CD4-positive, alpha-beta T cell treated with Interleukin-10 for 1 hour (primary cell): ENCODE measurements at places on chromosomes 12 and 14.

GRCh38 chr14:89317051-89317691 lies 99.9 kb downstream of the FOXN3 start:
- no peak for DNase-seq

GRCh38 chr14:90509403-90509802 lies 112.6 kb downstream of the CALM1 start:
- no peak for DNase-seq

GRCh38 chr12:12482959-12483358 lies 79.7 kb downstream of the DUSP16 start:
- no peak for DNase-seq

GRCh38 chr12:130476451-130477135 lies 138.9 kb downstream of the PIWIL1 start:
- DNase-seq, result no peak

DNA sequence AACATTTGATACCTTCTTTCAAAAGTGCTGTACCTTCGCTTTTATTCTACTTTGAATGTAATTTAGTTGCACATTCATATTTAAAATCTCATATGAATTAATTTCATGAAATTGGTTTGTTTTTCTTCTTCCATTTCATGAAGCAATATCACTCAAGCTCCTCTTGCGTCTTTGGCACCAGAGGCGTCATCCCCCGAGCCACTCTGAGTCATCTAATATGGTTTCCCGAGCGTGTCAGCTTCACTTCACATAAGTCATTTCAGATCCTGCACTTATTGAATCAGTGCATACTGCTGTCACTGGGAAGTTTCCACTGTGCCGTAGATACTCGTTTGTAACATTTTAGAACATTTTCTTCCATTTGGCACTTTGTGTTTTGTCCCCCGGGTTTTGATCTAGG lies 105.6 kb downstream of the SLC25A47 start:
- no peak for DNase-seq

GRCh38 chr12:84329938-84330337 lies 582.7 kb downstream of the SLC6A15 start:
- no peak for DNase-seq

GRCh38 chr14:77103951-77104350 lies 5.9 kb downstream of the CIPC start:
- DNase-seq, result no peak

- no peak for DNase-seq
Measured at GRCh38 chr12:25694072-25694471, 141.0 kb upstream of the LMNTD1 start.

DNA sequence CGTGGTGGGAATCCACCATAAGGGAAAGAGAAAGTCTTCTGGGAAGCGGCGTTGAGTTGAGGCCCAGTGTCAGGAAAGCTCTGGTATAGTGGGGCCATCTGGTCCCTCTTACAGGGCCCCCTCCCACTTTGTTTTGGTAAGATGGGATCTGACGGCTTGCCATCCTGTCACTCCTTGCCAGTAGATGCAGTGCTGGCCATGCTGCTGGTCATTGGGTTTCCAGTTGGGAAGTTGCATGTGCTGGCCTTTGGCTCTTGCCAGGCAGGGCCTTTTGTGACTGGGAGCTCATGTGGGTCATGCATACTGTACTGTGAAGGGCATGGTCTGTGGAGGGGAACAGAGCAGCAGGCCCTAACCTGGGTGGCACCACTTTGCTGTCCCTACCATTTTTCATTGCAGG lies 3.8 kb downstream of the TRAF3 start:
- no peak for DNase-seq

GRCh38 chr12:94239332-94239993 lies 91.1 kb downstream of the PLXNC1 start:
- DNase-seq, result no peak

DNA sequence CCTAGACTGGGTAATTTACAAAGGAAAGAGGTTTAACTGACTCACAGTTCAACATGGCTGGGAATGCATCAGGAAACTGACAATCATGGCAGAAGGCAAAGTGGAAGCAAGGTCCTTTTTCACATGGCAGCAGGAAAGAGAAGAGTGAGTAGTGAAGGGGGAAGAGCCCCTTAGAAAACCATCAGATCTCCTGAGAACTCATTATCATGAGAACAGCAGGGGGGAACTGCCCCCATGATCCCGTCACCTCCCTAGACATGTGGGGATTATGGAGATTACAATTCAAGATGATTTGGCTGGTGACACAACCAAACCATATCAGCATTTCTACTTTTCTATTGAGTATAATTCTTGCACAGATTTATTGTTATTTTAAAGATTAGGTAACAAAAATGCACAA lies 822.1 kb upstream of the FLRT2 start:
- no peak for DNase-seq

DNA sequence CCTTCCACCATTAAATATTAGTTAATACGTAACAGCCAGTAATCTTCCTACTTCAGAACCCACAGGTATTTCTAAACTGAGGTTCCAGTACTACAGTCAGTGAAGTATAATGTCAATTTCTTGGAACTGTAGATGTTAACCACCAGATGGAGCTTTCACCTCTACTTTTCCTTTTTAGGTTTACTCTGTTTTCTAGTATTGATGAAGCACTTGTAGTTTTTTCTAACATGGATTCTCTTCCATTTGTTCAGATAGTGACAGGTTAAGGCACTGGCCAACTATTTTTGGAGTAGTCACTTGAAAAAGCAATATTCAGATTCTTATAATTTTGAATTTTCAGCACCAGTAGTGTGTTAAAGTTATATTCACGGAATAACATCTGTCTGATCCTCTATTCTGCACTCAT lies 4.6 kb upstream of the SEC23A start:
- DNase-seq, result peak; percentile 48

- no peak for DNase-seq
Measured at GRCh38 chr12:90008277-90008676, 299.6 kb upstream of the ATP2B1 start.

GRCh38 chr14:21240417-21240816 lies 28.8 kb downstream of the HNRNPC start:
- no peak for DNase-seq

DNA sequence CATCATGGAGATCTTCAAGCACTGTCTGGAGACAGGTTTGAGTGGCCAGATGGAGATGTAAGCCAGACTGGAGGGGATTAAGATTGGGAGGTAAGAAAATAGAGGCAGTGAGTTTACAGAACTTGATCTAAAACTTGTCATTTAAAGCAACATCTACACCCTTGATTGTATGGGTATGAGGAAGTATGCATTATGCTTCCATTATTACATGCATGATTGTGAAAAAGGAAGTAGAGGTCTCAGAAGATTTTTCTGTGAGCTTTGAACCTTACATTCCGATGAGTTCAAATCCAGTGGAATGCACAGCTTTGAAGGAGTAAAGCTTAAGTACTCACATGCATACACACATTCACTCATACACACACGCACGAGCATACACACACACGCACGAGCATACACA lies 550.8 kb downstream of the MED13L start:
- DNase-seq, result no peak

- no peak for DNase-seq
Measured at GRCh38 chr12:128734371-128734770, 89.4 kb downstream of the SLC15A4 start.

DNA sequence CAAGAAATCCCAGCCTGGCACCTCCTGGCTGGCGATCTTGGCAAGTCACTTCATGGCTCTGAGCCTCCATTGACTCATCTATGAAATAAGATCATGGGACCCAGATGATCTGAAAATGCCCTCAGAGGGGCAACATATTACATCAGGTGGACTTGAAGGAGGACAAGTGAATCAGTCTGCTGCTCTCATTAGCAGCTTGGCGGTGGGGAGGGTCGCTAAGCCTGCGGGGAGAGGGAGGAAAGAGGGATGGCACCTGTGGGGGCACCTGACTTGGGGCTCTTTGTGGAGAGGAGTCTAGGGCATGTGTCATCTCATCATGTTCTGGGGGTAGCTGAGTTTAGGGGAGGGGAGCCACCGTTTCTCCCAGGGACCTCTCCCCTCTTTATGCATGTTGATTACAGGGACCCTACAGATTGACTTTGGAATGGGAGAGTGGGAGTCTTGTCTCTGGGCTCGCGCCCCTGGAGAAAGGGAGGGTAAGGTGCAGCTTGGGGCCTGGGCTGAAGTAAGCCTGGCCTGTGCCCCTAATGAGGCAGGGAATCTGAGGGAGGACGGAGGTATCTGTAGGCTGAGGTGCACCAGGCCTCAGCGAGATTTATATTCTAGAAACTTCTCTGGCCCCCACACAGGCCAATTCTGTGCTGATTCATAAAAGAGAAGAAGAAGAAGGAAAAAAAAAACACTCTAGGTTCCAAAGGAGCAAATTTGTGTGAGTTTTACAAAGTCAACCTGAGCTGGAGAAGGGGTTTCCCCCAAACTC lies 29.3 kb upstream of the BATF start:
- no peak for DNase-seq

DNA sequence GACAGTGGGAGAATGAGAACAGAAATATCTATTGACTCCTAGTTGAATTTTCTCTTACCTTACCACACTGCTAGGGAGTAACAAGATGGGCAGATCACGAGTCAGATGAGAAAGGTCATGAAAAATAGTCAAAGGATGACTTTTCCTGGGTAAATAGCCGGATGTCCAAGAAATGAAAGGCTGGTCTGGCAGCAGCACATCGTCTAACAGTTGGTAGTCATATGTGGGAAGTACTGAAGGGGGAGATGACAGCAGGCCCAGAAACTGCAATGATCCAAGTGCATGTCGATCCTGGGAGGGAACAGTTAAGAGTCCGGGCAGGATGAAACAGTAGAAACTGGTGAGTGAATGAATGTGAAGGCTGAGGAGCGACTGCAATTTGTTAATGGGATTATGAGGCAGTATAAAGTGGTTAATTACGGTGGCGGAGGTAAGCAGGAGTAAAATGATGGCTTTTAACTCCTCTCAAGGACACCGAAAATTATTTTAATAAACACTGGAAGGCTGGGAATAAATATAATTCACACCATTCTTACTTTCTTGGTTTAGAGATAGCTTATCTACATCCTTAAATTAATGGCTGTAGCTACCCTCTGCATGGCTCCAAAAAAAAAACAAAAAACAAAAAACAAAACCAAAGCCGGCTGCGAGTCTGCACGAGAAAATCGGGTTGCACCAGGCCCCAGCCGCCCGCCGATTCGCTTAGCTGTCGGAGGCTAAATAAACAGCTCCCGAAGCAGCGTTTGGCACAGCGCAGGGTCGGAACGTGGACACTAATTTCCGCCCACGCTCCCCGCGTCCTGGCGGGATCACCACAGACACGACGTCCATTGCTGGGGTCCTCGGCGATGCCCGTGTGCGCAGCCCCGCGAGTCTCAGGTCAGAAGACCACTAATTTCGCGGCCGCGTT lies 1.0 kb upstream of the ERC1 start:
- peak; percentile 50 for DNase-seq

- DNase-seq, result no peak
Measured at GRCh38 chr14:98408713-98409112, 863.3 kb downstream of the BCL11B start.

- no peak for DNase-seq
Measured at GRCh38 chr12:7431993-7432685, 11.8 kb downstream of the CD163L1 start.

DNA sequence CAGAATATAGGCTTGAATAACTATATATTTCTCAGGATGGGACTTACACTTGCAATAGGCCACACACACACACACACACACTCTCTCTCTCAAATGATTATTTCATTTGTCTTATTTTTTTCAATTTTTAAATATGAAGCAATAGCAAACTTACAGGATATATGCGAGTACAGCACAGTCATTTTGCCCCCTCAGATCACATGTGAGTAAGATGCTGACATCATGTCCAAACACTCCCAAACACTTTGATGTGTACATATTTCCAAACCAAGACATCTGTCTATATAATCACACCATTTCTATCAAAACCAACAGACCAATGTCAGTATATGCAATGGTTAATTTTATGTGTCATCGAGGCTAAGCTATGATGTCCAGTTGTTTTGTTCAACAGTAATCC lies 1535.9 kb upstream of the FLRT2 start:
- no peak for DNase-seq

DNA sequence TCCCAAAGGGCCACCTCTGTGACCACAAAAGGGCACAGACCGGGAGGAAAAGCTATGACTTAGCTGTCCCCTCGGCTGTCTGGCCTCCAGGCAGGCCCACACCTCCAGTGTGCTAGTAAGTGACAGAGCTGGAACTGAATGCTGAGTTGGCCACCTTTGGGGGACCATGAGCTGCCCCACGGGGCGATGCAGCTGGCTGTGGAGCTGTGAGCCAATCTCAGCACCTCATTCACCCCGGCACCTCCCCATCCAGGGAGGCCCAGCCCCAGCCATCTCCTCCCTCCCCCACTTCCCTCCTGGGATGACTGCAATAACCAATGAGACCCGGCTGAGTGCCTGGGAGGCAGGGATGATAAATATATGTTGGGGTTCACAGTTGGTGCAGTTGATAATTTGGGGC lies 12.2 kb upstream of the TESC start:
- DNase-seq, result no peak

DNA sequence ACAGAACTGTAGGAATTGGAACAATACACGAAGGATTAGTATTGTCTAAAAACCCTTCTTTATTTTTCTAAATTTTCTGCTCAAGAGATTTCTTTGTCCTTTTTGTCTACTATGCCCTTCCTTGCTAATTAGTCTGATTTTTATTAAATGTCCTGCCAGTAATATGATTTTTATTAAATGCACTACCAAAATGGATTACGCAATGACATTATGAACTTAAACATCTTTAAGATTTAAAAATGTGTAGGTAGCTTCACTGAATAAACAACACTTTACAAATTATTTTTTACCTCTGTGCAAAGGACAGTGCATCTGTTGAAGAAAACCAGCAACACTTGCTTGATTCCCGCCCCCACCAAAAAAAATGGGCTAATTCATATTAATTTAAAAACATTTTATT lies 8.2 kb upstream of the PAX9 start:
- no peak for DNase-seq

DNA sequence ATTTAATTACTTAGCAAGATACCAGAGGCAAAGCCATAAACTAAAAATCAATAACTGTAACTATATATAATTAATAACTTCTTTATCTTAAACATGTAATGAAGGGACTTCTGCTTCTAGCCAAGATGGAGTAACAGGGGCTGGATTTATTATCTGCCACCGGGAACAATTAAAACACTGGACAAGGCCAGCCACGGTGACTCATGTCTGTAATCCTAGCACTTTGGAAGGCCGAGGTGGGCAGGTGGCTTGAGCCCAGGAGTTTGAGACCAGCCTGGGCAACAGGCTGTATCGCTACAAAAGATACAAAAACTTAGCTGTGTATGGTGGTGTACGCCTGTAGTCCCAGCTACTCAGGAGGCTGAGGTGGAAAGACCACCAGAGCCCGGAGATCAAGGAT lies 113.6 kb downstream of the TAOK3 start:
- DNase-seq, result no peak

- DNase-seq, result no peak
Measured at GRCh38 chr14:24965934-24966578, 83.9 kb downstream of the STXBP6 start.

GRCh38 chr14:76698191-76698590 lies 63.1 kb upstream of the VASH1 start:
- DNase-seq, result no peak

DNA sequence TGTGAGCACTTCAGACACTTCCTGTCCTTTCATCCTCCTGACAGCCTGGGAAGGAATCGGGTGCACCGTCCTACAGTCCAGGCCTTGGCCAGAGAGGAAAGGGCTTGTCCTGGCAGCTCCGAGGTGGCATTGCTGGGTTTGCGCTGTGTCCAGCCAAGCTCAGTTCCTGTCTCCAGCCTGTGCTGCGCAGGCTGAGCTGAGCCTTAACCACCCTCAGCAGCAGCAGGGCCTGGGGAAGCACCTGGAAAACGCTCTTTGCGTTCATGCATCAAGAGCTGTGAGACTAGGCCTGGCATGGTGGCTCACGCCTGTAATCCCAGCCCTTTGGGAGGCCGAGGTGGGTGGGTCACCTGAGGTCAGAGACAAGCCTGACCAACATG lies 33.7 kb upstream of the EML1 start:
- DNase-seq, result no peak
